Nucleus accumbens (tissue), 56 donors: ENCODE measurements at places on chromosomes 2 and 18.

DNA sequence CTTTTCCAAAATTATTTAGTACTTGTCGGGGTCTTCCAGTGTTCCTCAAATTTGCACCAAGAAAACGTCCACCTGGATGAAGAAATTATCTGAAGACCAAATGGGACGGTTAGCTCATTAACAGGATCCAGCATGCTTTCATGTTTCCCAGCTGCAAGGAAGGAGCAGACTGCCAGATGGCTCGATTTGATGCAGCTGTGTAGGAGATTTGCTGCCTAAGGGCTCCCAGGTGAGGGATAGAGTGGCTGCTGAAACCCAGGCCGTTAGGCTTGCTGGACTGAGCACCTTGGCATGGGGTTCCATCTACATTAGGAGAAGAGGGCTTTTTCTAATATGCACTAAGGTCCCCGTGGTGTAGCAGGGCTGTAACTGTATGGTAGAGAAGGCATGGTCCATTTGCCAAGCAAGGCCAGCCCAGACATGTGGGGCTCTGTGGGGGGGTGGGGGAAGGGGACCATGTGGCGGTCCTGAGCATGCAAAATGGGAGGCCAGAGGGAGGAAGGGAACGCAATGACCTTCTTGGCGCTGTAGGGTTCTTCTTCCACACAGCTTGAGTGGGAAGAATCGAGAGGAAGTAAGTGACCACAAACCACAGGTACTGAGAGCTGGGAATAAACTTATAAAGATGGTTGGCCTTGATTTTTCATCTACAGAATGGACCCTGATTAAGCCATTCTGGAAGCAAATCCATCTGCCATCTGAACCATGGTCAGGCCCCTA lies 144.0 kb downstream of the TMEM163 start:
- no peak for DNase-seq

- DNase-seq: no peak
Observed at GRCh38 chr2:222823183-222823930, 37.5 kb upstream of the ACSL3 start.

DNA sequence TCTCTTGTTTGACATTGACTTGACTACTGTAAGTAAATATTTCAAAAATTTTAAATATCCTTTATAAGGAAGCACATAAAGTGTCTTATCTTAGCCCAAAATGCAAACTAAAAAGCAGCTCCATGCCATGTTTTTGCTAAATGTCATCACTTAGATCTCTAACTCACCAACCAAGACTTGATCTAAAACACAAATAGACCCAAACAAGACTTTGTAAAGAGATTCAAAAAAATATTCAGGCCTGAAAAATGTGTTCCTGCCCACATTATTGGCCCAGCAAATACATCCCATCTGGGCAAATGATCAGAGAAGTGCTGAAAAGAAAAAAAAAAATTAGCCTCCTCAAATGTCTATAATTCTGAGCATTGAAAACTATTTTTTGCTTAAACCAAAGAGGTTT lies 187.6 kb downstream of the MREG start:
- no peak for DNase-seq

DNA sequence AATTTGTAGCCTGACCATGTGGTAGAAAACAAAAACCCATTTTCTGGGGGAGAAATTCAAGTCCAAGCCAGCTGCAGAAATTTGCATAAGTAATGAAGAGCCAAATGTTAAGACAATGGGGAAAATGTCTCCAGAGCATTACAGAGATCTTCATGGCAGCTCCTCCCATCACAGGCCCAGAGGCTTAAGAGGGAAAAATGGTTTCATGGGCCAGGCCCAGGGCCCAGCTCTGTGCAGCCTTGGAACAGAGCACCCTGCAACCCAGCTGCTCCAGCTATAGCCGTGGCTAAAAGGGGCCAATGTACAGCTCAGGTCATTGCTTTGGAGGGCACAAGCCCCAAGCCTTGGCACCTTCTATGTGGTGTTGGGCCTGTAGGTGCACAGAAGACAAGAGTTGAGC lies 69.1 kb upstream of the TSPYL6 start:
- no peak for DNase-seq

DNA sequence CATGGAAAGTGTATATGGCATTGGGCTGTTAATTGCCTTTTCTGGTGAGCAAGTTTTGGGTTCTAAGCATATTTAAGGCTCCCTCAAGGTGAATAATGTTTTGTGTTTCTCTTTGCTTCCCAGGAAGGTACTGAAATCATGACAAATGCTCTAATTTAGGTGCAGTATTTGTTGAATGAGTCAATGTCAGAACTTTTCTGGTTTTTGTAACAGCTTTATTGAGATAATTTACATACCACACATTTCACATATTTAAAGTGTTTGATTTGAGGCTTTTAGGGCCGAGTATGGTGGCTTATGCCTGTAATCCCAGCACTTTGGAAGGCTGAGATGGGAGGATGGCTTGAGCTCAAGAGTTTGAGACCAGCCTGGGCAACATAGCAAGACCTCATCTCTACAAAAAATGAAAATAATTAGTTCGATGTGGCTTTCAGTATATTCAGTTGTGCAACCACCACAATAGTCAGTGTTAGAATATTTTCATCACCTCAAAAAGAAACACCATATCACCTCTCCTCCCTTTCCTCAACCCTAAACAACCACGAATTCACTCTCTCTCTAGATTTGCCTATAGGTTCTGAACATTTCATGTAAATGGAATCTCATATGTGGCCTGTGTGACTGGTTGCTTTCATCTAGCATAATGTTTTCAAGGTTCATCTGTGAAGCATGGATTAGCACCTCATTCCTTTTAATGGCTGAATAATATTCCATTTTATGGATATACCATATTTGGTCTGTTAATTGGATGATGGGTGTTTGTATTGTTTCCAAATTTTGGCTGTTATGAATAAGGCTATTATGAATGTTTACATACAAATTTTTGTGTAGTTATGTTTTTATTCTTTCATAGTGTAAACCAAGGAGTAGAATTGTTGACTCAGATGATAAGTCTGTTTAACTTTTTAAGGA lies 54.9 kb downstream of the MGAT5 start:
- no peak for DNase-seq

DNA sequence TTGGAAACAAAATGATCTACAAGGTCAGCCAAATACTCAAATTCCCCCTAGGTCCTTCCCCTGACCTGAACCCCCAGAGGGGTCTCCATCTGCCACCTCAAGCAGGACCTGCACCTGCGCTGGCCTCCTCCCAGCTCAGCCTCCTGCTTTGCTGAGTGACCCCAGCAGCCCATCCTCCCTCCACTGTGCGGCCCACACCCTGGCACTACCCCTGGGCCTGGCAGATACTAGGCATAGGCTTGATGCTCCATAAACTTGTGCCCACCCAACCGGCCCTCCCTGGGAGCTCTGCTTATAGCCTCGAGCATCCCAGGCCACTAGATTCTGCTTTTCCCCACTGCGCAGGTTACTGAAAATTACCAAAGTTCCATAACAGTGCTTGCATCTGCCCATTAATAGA lies 156.2 kb downstream of the HDAC4 start:
- no peak for DNase-seq

- no peak for DNase-seq
Observed at GRCh38 chr2:188391354-188391753, 99.7 kb downstream of the GULP1 start.

- no peak for DNase-seq
Observed at GRCh38 chr2:87996570-87996969, 19.8 kb downstream of the RNU2-63P start.

DNA sequence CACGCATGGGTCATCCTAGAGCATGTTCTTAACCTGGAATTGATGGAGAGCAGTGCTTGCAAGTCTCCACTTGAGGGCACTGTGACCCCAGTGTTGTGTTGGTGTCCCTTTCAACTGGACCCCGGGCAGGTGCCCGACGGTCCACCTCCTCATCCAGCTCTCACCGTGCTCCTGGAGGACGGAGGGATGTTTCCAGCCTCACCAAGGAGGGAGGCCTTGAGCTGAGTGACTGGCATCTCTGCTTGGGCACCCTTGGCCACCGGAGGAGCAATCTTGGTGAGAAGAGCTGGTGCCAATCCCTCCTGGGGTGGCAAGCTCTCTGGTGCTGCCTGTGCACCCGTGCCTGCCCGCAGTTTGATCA lies 45.4 kb upstream of the ASB18 start:
- no peak for DNase-seq

- DNase-seq: no peak
Observed at GRCh38 chr2:23478087-23478932, 93.3 kb downstream of the KLHL29 start.

DNA sequence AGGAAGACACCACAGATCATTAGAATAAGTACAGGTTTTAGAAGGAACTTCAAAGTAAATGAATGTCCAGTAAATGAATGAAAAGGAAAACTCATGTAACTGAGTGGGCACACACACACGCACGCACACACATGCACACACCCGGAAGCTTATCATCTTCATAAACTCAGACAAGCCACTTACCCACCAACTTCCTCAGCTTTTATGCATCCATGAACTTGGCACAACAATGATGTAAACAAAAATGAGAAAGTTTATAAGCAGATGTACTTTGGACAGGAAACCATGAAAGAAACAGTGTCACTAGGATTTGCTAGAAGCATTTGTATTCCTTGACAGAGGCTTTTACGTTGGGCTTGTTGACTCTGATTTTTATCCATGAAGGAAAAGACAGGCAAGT lies 23.2 kb downstream of the RNF152 start:
- no peak for DNase-seq
